Renal cortex interstitium (tissue), 15 donors: ENCODE measurements at places on chromosomes 12 and 14.
A peak's percentile ranks its signal among the peaks of the same experiment; 100 is the strongest.

DNA sequence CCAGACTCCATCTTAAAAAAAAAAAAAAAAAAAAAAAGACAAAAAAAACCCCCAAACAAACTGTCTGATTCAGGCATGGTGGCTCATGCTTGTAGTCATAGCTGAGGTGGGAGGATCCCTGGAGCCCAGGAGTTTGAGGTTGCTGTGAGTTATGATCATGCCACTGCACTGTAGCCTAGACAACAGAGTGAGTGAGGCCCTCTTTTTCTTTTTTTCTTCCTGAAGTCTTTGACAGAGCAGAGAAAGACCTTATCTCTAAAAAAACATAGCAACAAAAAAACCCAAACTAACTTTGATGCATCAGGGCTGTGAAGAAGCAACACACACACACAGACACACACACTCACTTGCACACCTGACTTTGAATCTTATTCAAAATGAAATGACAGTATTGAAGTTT is 7.7 kb upstream of the AMN1 start:
- no peak for DNase-seq

- DNase-seq, result no peak
These were observed 19.0 kb upstream of the RNASE12 start for GRCh38 chr14:20610002-20610765.

DNA sequence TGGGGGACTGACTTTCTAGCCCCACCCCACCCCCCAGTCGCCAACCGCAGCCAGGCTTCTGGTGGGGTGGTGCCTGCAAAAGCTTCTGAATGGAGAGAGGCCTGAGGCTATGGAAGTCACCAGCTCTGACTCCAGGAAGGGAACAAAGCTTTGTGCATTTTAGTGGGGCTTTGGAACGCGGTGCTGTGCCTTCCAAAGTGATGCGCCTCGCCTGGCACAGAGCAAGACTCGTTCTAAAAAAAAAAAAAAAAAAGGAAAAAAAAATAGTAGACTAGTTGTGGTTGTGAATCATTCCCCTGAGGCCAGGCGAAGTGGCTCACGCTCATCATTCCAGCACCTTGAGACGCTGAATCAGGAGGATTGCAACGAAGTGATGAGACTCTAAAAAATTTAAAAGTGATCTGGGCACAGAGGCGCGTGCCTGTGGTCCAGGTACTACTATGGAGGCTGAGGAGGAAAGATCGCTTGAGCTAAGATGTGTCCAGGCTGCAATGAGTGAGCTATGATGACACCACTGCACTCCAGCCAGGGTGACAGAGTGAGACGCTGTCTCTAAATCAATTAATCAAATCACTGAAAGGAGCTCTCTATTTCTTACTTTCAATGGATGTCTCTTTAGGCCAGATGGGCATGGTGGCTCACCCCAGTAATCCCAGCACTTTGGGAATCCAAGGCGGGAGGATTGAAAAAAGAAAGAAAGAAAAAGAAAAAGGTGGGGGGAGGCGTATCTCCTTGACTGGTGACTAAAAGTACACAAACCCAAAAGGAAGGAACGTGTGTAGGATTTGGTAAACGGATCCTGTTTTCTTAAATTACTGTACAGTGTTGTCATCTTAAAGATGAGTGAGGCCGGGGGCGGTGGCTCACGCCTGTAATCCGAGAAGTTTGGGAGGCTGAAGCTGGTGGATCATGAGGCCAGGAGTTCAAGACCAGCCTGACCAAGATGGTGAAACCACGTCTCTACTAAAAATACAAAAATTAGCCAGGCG is 259.6 kb upstream of the ALG10B start:
- DNase-seq, result no peak

DNA sequence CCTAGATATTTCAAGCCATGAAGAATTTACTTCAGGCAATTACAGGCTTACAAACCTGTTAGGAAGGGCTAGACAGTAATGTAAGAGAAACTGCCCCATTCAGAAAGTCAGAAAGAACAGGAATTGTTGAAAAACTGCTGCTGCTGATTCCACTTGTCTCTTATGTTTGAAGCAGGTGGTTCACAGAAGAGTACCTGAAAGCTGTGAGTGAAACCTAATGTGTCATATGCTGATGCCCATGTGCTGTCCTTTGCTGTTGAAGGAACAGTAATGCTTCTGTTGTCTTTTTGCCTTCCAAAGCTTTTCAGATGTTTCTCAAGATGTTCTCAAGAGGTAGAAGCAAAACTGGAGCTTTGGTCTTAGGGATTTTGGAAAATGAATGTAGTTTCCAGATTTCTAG is 39.0 kb downstream of the MNAT1 start:
- no peak for DNase-seq

DNA sequence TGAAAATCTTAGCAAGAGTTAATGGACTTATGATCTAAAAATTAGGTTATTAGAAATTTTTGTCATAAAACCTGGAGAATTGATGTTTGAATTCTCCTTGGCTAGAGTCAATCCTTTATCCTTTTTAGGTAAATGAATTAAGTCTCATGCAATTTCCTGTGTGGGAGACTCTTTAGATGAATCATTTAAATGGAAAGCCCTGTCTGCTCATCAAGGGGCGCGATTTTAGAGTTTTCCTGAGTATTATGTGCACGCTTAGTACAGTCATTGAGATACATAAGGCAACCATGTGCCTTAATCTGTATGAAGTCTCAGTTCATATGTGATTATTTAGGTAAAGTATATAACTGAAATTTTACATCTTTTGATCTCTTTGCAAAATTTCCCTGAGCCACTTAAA is 974.7 kb downstream of the NRXN3 start:
- DNase-seq, result no peak

- no peak for DNase-seq
These were observed 22.1 kb downstream of the PRKAB1 start for GRCh38 chr12:119689935-119690500.

DNA sequence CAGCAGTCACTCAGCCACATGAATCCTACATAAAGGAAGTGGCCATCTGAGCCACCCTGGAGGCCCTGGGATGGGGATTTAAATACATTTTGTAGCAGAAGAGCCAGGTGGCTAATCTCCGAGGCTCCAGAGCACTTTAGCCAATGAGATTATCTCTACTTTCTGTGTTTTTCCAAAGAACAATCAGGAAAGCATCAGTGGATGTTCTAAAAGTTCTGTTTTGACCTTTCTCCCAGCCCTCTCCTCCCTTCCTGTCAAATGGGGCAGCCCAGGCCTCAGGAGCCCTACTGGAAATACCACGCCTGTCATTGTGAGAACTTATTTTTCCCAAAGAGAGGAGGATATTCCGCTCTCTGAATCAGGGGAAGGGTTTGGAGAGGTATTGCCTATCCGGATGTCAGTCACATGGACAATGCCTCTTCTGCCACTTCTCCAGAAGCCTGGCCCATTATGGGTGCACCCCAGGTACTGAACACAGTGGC is 336.8 kb upstream of the FKBP4 start:
- no peak for DNase-seq

GRCh38 chr12:6116471-6117021 is 7.9 kb downstream of the VWF start:
- DNase-seq, result no peak

GRCh38 chr14:38137005-38137404 is 70.7 kb upstream of the SSTR1 start:
- no peak for DNase-seq

GRCh38 chr14:20608383-20609110 is 17.4 kb upstream of the RNASE12 start:
- DNase-seq, result no peak

DNA sequence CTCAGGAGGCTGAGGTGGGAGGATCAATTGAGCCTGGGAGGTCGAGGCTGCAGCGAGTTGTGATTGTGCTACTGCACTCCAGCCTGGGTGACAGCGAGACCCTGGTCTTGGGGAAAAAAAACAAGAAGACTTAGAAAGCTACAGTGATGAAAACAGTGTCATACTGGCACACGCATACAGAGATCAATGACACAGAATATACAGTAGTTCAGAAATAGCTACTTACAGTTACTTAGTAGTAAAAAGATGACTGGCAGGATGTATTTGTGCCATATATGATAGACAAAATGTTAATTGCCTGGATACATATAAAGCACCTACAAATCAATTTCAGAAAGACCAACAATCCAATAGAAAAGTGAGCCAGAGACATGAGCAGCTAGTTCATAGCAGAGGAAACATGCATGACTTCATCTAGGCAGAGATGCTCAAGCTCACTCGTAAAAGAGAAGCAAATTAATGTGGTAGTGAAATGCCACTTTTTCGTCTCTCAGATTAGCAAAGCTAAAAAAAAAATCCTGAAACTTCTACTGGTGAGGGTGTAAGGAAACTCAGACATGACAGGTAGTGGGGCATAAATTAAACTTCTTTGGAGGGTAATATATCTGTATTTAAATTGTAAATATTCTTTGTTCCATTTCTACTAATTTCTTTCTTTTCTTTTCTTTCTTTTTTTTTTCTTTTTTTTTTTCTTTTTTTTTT is 2.5 kb upstream of the ALDH2 start:
- no peak for DNase-seq

GRCh38 chr14:68521557-68521901 is 271.3 kb downstream of the ZFP36L1 start:
- no peak for DNase-seq

GRCh38 chr12:106328735-106329134 is 26.2 kb downstream of the TCP11L2 start:
- DNase-seq, result no peak

GRCh38 chr14:93953263-93953662 is 23.1 kb downstream of the ASB2 start:
- no peak for DNase-seq

DNA sequence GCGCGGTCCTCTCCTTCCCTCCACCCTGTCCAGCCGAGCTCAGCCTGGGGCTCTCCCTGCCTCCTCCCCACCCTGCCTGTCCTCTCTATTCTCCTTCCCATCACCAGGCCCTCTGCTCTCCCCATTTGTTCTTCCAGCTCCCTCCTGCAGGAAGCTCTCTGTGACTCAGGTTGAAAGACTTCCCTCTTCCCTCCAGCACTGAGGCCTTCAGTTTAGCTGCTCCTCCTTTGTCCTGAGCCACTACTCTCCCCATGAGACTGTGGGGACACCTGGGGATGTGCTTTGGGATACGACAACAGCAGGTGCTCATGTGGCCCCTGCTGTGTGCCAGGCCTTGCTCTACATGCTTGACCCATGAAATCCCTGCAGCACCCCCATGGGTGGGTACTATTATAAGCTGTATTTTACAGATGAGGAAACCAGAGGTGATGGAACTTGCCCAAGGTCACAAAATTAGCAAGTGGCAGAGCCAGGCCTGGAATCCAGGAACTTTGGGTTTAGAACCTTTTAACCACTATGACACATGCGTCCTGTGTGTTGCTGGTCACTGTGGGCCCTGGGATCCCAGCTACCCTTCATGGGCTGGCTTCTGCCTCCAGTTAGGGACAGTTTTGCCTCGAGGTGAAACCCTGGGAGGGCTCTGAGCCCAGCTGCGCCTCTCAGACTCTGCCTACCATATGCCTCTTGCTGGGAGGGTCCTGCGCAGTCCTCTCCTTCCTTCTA is 5.5 kb downstream of the KRT80 start:
- no peak for DNase-seq

DNA sequence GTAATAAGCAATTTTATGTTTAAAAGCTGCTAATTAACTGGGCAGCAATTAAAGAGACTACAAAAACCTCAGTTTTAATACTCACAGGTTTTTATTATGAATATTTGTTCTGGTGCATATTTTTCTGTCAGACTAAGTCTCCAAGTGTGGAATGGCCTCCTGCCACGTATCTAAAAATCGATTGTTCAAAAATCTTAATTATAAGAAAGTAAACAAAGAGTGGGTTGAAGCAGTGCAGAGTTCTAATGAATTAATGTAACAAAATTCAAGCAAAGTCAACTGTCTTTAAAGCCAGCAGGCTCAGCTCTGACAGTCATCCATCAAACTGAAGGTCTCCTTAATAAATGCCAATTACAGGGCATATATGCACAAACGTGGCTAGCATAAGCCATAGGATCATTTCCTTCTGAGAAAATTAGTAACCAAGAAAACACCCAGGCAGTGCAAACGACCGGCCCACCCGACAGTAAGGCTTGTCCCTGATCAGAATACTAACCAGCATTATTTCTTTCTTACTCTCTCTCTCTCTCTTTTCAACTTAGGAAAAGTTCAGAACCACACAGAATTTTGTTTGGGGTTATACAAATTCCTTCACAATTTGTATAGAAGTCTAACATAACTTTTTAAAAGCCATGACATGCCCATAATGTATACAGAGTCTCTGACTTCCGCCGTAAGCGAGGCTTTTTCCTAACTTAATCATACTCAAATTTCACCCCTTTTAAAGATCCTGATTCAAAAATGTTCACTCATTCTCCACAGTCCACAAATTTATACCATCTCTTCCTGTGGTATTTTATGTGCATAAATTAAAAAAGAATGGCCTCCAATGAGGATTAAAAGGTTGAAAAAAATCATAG is 83.8 kb downstream of the SLC25A21 start:
- no peak for DNase-seq

- DNase-seq, result no peak
These were observed 284.8 kb downstream of the FBXL14 start for GRCh38 chr12:1309613-1310012.

DNA sequence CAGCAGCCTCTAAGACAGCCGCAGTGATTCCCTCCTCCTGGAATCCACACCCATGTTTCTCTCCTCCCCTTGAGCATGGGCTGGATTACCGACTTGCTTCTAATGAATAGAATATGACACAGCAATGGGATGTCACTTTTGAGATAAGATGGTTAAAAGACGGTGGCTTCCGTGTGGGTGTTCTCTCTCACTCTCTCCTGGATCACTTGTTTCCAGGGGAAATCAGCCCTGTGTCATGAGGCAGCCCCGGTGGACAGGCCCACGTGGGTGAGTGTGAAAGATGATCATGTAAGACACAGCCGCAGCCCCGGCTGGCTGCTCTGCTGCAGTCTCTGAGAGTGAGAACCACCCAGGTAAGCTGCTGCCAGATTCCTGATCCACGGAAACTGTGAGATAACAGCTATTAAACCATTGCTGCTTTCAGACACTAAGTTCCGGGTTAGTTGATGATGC is 10.7 kb downstream of the MOAP1 start:
- peak; percentile 32 for DNase-seq
